ENCODE measurements at places on chromosomes 5 and 9. TPM values are rescaled to one million over a fixed set of nuclear protein-coding genes. Genes with fewer than 3 reads are reported as not detected.

The ANKRD34B gene
- not detected for total RNA-seq

The SOX30 gene
- not detected for total RNA-seq

The FSTL4 gene
- total RNA-seq: not detected

The ZDHHC12 gene
- total RNA-seq: 29.1 TPM

The DNAJC18 gene
- 8.7 TPM for total RNA-seq

The COL5A1 gene
- 238 TPM for total RNA-seq

The FBN2 gene
- 95.7 TPM for total RNA-seq

The SPTAN1 gene
- 323 TPM for total RNA-seq
